ENCODE measurements at places on chromosomes 16 and 17. TPM values are rescaled to one million over a fixed set of nuclear protein-coding genes. Genes with fewer than 3 reads are reported as not detected.

The KRT32 gene
- not detected for polyA plus RNA-seq

GRCh38 chr16:89053725-89054029, 40.0 kb upstream of the ACSF3 start:
- DNase-seq, result no peak

The OSGIN1 gene
- 0.64 TPM for polyA plus RNA-seq

- no peak for DNase-seq
Observed at GRCh38 chr16:49767414-49767813, 88.5 kb downstream of the ZNF423 start.

DNA sequence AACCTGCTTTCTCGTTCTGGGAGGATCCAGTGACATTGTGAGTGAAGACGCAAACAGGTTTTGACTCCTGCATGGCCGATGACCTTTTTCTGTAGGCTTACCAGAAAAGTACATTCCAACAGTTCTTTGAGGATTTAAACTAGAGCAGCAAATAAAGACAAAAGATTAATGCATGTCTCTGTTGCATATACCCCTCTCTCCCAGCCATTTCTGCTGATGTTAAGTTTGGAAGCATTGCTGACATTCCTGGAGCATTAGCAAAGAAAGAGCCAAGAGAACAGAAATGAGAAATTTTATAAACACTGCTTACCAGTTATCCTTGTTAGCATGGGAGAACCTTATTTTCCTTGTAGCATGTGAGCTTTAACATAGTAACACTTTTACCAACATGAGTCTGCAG, 49.3 kb downstream of the SIAH1 start:
- no peak for DNase-seq

DNA sequence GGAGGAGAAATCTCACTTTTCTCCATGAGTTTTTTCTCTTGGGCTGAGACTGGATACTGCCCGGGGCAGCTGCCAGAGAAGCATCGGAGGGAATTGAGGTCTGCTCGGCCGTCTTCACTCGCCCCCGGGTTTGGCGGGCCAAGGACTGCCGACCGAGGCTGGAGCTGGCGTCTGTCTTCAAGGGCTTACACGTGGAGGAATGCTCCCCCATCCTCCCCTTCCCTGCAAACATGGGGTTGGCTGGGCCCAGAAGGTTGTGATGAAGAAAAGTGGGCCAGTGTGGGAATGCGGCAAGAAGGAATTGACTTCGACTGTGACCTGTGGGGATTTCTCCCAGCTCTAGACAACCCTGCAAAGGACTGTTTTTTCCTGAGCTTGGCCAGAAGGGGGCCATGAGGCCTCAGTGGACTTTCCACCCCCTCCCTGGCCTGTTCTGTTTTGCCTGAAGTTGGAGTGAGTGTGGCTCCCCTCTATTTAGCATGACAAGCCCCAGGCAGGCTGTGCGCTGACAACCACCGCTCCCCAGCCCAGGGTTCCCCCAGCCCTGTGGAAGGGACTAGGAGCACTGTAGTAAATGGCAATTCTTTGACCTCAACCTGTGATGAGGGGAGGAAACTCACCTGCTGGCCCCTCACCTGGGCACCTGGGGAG, 19.1 kb downstream of the NGFR start:
- no peak for DNase-seq

DNA sequence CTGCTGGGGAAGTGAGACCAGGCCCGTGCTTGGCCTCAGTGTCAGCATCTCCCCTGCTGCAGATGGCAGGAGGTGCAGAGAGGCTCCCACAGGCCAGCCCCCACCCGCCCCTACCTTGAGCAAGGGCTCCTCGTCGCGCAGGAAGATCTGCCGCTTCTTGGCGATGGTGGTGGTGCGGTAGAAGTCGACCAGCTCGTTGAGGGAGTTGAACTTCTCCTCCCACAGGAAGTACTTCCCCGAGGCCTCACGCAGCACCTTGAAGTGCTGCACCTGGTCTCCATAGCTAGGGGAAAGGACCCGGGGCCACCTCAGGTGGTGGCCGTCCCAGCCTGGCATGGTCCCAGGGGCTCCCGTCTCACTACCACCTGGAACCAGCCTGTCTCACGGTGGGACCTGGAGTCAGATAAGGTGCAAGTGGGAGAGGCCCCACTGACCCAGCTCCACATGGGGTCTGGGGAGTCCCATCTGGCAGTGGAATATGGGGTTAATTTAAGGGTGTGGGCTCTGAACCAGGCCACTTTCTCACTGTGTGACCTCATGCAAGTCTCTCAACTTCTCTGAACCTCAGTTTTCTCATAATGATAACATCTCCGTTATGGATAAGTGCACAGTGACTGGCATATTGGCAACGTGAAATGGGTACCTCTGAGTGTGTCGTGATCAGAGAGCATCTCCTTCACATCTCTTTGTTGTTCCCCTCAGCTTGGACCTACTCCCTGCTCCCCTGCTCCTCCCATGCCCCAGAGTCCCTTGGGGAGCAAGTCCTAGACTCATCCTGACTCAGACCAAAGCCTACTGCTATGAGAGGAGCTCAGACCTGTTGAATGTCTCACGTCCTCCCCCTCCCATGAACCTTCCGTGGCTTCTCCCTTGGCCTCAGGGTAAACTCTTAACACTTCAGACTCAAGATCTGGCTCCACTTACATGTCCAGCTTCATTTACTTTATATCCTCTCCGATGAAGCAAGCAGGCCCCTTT, 19.8 kb upstream of the FAM83G start:
- DNase-seq, result no peak

DNA sequence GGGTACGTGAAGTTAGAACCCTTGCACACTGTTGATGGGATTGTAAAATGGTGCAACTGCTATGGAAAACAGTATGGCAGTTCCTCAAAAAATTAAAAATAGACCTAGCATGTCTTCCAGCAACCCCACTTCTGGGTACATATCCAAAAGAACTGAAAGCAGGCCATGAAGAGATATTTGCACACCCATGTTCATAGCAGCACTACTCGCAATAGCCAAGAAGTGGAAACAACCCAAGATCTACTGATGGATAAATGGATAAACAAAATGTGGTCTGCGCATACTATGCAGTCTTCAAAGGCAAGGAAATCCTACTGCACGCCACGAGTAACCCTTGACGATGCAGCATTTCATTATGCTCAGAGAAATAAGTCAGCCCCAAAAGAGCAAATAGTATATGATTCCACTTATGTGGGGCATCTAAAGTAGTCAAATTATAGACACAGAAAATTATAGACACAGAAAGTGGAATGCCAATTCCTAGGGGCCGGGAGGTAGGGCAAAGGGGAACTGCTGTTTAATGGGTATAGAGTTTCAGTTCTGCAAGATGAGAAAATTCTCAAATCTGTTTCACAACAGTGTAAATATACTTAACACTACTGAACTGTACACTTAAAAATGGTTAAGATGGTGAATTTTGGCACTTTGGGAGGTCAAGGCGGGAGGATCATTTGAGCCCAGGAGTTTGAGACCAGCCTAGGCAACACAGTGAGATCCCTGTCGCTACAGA, 17.2 kb downstream of the CORO7 start:
- DNase-seq, result no peak

DNA sequence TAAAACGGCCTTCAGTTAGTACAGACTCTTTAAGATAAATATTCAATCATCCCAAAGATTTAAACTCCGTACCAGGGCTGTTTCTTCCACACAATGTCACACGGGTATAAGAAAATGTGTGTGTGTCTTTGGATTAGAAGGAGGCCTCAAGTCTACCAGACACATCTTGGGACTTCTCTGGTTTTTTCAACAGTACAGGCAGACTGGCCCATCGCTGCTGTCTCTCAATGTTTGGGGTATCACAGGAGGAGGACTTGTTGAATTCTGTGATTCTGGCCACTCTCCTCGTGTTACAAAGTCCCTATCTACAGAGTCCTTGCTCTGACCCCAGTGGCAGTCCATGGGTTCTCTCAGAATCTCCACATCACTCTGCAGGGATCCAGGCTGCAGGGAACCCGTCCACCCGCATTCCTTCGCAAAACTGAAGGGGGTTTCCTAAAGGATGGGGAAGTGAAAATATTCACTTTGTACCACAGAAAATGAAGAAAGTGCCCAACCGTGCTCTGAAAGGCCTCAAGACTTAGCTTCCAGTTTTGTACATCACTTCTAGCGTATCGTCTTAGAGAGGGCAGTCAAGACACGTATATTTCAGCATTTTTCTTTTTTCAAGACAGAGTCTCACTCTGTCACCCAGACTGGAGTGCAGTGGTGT, 373.2 kb downstream of the NPIPA8 start:
- no peak for DNase-seq

The AOC2 gene
- polyA plus RNA-seq, result 1.2 TPM

GRCh38 chr17:17206913-17207335, 791 bp upstream of the PLD6 start:
- DNase-seq, result no peak

The MT1E gene
- 21.8 TPM for polyA plus RNA-seq

GRCh38 chr16:56269811-56270684, 78.8 kb downstream of the GNAO1 start:
- DNase-seq, result no peak

DNA sequence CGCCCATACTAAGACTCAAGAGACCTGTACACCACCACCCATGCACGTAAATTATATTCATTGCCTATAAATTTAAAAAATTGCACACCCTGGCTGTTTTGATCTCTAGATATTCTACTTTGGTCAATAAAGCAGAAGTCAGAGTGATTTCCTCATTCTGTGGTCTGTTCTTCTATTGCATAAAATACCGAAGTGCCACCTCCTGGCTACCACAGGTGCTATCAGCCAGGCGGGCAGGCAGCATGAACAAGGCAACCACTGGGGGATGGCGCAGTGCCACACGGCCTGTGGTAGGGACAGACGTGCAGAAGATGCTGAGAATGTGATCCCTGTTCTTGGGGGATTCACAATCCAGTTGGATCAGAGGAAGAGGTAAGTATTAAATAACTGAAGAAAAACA, 122.3 kb downstream of the CDK5R1 start:
- DNase-seq, result no peak

The NPIPB6 gene
- polyA plus RNA-seq, result 1.0 TPM

The KRT28 gene
- not detected for polyA plus RNA-seq

DNA sequence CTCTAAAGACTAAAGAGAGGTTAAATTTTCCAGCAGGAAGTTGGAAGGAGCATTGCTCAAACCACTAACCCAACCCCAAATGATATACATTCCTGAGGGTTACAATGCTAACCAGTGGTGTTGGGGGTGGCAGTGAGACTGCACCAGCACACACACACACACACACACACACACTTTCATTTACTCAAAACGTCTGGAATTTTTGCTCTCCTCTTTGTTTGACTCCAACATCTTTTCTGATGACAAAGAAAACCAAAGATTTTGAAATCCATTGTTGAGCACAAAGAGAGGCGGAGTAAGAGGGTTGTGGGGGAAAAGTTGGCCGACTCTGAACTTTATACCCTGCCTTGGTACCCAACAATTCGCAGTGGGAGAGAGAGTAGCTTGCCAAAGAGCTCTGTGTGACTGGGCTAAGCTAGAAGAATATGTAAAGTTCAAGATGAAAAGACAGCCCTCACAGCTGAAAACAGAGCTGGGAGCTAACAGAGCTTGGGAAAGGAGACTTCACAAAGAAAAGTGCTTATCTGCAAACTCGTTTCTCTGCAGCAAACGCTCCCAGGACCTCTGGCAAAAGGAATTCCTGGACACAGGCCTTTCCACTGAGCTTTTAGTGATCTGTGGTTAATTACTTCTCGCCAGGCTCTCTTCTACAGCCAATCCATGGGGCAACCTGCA, 426.0 kb upstream of the CDH11 start:
- no peak for DNase-seq

The SOX8 gene
- polyA plus RNA-seq, result 4.0 TPM

DNA sequence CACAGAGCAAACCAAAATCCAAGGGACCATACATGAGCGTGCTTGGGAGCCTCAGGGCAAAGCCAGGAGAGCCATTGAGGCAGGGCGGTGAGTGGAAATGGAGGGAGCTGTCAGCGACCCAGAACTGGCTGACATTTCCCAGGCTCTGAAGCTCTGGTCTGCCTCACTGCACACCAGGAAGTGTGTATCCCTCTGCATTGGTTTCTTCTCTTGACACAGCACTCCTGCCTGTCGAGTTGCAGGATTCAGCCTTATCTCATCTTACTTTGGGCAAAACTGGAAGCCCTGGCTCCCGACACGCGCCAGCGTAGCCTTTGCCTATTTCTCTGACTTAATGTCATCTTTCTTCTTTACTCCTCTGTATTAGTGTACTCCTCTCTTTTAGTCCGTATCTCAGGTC, 144.7 kb upstream of the HS3ST3A1 start:
- DNase-seq, result no peak

The THOC6 gene
- 29.6 TPM for polyA plus RNA-seq

The TOM1L1 gene
- 104 TPM for polyA plus RNA-seq

DNA sequence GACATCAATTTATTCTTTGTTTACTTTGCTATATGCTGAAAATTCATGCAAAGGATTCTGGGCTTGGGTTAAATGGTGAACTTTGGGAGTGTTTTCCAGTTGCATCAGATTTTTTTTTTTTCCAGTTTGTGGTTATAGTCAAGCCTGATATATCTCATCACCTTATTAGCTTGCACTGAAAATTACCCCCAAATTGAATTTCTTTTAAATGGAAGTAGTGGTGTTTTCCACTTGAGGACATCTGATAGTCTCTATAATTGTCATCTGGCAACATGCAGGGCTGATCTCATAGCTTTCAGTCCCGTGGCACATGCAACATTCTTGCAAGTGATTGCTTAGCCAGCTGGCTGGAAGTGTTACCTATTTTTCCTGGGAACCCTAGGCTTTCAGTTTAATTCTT, 4.7 kb upstream of the KRTAP3-1 start:
- DNase-seq, result no peak

DNA sequence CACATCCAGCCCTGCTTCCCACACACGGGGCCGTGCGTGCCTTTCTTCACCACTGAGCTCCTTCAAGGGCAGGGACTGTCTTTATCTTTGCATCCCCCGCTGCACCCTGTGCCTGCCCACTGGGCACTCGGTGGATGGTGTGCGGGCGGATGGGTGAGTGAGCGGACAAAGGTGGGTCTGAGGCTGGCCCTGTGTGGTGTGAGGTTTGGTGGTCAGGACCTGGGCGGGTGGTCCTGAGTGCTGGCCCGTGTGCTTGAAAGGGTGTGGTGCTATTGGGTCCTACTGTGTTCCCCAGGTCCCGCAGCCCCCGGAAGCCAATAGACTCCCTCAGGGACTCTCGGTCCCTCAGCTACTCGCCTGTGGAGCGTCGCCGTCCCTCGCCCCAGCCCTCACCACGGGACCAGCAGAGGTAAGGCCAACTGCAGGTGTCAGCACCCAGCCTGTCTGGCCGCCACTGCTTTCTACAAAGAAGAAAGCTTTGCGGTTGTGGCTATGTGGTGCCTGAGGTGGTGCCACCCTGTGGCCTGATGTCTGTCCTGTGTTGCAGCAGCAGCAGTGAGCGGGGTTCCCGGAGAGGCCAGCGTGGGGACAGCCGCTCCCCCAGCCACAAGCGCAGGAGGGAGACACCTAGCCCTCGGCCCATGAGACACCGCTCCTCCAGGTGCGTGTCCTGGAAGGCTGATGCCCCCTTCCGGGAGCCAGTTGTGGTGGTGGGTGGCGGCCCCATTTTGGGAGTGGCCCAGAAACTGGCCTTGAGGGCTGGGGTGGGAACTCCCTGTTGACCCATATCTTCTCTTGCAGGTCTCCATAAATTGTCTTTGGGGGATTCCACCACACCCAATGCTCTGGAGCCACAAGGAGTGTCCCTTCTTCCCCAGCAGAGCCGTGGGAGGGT, 6.8 kb downstream of the ELOB start:
- no peak for DNase-seq

The NPIPA8 gene
- 81.6 TPM for polyA plus RNA-seq

Measured in right renal pelvis (tissue), 4 donors.